DMS 273 treated with DMSO at 0.1 percent for 48 hours (cell line): ENCODE measurements at places on chromosomes 1 and 21.

- no peak for DNase-seq
Measured at GRCh38 chr1:153957744-153958110, 685 bp downstream of the CRTC2 start.

DNA sequence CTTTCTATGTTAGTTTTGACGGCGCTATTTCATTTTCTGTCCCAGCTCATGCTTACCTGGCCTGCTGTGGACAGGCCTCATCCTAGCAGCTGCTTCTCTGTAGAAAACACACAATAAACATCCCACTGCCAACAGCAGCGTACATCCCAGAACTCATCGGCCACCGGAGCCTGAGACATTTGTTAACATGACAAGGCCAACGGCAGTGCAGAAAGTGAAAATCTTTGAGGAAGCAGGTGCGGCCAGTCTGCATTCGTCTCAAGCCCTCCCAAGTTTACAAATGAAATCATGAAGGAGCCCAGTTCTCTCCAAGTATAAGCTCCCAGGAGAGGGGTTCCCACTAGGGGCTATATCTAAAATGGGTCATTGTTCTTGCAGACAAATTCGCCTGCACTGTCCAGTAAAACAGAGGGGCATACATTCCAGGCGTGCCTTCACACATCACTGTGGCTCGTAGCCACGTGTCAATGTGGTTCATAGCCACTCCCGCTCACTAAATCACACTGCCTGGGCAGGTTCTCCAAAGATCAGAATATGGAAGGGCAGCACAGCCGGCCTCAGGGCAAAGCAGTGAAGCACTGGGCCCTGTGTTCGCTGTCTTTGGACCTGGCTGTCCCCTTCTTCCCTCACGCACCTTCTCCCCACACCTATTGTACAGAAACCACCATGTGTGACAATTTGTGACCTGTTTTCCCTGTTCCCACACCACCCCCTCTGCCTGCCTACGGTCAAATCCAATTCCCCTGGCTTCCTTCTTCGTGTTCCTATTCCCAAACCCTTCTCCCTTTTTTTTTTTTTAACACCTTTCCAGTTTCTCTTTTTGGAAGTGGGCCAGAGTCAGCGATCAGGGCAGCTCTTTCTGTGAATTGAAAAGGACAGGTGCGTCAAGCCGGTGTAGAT lies 27.0 kb upstream of the ABCG1 start:
- DNase-seq = no peak

DNA sequence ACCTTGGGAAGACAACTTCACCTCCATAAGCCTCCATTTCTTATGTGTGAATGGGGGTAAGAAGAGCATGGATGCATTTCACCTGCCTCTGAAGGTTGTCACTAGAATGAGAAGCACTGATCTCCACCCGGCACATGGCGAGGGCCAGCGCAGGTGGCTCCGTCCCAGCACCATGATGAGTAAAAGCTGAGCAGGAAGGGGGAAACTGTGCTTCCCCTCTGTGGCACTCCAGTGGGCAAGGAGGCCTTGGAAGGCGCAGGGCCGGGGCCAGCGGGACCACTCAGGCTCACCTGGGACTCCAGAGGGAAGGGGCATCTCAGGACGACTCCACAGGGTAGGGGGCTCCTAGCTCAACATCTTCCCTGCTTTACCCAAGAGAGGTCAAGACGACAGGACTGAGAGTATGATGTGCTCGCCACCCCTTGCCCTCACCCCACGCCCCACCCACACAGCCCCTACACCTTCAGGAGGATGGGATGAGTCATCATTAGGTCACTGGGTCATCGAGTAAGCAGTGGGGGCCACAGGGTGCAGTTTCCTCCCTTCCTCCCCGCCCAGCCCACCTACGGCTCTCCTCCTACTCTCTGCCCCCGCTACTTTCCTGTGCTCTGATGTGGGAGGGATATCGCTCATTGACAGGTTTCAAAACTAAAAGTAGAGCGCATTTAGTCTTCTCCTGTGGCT lies 112.1 kb downstream of the HIVEP3 start:
- DNase-seq = no peak

- no peak for DNase-seq
Measured at GRCh38 chr1:115228191-115228590, 109.9 kb downstream of the NGF start.

DNA sequence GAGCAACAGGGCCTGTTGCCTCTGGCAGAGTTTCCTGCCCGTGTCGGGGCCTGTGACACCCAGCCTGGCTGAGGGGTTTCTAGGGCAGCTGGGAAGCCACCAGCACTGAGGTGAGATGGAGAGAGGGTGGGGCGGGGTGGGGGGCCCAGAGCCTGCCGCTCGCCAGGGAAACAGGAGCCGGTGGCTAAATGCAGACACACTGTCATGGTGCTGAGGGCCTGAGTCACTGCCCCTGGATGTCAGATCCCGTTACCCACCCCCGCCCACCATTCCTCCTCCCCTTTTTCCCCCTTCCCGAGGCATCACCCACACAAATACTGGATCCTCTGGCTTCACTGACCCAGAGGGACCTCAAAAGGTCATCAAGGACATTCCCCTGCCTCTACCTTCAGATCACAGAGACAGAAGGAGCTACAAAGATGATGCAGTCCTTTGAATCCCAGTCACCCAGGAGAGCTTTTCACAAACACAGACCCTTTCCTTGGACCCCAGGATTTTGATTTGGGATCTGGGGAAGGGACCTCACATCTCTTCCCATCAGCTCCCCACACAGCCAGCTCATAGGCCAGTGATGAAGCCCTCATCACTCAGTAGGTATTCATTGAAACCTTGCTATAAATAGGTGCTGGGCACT lies 1.9 kb upstream of the HSPB7 start:
- no peak for DNase-seq

DNA sequence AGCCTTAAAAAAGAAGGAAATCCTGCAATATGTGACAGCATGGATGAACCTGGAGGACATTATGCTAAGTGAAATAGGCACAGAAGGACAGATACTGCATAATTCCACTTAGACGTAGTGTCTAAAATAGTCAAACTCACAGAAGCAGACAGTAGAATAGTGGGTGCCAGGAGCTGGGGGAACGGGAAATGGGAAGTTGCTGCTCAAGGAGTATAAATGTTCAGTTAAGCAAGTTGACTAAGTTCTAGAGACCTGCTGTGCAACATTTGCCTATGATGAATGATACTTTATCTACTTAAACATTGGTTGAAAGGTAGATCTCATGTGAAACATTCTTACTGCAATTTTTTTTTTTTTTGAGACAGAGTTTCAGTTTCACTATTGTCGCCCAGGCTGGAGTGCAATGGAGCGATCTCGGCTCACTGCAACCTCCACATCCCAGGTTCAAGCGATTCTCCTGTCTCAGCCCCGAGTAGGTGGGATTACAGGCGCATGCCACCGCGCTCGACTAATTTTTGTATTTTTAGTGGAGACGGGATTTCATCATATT lies 197.8 kb downstream of the HIVEP3 start:
- DNase-seq = no peak
